ENCODE measurements at places on chromosomes 7 and 10. TPM values are rescaled to one million over a fixed set of nuclear protein-coding genes. Genes with fewer than 3 reads are reported as not detected.

GRCh38 chr7:151207804-151208203 is 2.5 kb downstream of the H2BK1 start:
- no peak for DNase-seq

DNA sequence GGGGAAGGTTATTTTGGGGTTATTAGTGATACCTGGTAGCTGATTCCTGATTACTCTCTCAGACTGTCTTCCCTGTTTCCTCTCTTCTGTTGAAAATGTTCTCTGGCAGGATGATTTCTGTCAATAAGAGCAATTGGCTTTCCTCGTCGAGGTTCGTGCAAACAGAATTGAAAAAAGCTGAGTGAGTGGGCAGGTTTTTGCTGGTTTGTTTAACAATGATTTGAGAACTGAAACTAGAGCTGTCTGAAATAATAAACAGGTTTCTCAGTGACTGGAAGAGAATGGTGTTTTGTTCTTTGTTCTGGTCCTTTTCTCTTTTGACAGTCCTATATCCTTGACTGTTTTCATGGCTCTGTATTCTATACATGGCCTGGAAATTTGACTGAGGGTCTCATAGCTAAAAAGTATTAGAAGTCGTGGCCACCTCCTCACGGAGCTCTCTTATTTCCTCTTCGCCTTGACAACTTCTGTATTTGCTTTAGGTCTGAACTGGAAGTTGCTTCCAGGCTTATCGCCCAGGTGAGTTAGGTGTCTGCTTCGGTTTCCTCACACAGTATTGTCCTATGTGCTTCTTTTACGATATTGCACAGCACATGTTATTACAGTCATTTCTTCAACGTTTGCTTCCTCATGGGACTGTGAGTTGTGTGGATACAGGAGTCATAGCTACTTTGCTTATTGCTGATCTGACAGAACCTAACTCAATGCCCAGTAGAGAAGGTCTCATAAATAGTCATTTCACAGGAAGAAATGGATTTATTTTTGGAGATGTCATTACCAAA is 403.6 kb downstream of the NRG3 start:
- no peak for DNase-seq

GRCh38 chr10:16545116-16545736 is 23.5 kb upstream of the C1QL3 start:
- peak; percentile 21 for DNase-seq

- DNase-seq: no peak
These were observed 115.4 kb downstream of the NT5C2 start for GRCh38 chr10:103077491-103078308.

DNA sequence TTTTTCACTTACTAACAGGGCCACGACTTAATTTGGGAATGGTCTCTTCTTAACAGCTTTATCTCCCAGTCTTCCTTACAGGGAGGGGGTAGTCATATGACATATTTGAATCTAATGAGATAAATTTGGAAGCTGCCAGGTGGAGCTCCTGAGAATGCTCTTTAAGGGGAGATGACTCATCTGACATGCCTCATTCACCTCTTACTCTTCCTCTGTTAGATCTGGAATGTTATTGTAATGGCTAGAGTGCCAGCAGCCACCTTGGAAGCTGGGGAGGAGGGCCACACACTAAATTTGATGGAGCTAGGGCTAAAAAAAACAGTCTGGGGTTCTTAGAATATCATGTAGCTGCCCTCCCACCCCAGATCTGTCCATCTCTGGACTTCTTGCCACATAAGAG is 22.7 kb downstream of the HECW1 start:
- DNase-seq: no peak

- DNase-seq: no peak
These were observed 67.3 kb upstream of the SHH start for GRCh38 chr7:155879592-155879991.

CYP26C1 gene
- total RNA-seq: not detected

DNA sequence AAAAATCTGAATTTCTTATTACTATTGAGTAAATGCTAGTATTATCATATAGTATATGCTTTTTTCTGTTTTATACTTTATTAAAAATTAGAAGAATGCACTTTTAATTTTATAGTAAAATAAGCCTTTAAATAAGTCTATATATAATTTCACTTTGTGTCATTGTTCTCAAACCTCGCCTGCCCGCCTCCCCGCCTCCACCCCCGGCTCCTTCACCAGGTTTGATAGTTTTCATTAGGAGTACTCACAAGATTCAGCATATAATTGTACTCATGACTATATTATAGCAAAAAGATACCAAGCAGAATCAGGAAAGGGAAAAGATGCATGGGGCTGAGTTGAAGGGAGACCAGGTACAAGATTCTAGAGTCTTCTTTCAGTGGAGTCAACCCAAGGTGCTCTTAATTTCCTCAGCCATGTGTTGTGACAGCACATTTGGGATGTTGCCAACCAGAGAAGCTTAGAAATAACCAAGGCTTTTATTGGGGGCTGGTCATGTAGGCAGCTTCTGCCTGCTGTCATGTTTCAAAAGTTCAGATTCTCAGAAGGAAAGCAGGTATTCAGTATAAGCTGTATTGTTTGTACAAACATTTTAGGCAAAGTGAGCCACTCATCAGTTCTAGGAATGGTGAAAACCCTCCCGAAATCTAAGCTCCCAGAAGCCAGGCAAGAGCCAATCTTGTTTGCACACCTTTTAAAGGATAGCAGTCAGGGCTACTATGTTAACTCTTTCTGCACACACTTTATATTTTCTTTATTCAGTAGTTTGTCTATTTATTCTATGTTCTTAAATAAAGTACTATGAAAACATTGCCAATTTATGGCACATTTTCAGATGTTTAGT is 12.3 kb downstream of the NHLRC2 start:
- DNase-seq: no peak

GRCh38 chr10:7085147-7085912 is 325.5 kb downstream of the SFMBT2 start:
- DNase-seq: no peak

GRCh38 chr7:40177071-40177470 is 42.3 kb downstream of the SUGCT start:
- no peak for DNase-seq

- no peak for DNase-seq
These were observed 104.9 kb downstream of the CREB5 start for GRCh38 chr7:28517206-28517605.

GRCh38 chr7:159039716-159040115 is 105.0 kb downstream of the VIPR2 start:
- no peak for DNase-seq

SYNPO2L gene
- not detected for total RNA-seq

DNA sequence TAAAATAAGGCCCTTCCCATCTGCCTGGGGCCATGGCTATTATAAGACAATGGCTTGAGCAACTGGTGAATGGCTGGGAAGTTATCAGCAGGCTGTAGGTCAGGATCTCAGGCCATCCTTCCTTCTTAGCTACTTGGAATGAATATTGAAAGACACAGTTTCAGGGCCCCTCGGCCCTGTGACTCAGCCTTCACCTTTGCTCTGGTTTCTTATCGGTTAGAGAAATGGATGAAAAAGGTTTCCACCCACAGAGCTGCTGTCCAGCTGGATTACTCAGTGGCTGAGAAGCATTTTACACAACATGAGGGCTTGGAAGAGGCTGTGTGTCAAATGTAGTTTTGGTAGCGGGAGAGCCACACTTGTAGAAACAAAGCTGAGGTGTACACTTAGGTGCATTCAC is 9.4 kb downstream of the ACSL5 start:
- DNase-seq: peak; percentile 58

- peak; percentile 27 for DNase-seq
These were observed at the start of gene MACROH2A2 for GRCh38 chr10:70052462-70053217. MACROH2A2 (plus strand) TSS chr10:70052846; CDS start chr10:70075659, 22,813 bp downstream.

GRCh38 chr7:30463405-30464145 is 15.0 kb downstream of the NOD1 start:
- DNase-seq: no peak

- no peak for DNase-seq
These were observed 23.8 kb downstream of the C10orf105 start for GRCh38 chr10:71695502-71696476.

TUBAL3 gene
- total RNA-seq: not detected

All from activated CD8-positive, alpha-beta T cell treated with anti-CD3 and anti-CD28 coated beads for 36 hours (primary cell).